ENCODE measurements at places on chromosomes 12 and 14. TPM values are rescaled to one million over a fixed set of nuclear protein-coding genes. Genes with fewer than 3 reads are reported as not detected.
A peak's percentile ranks its signal among the peaks of the same experiment; 100 is the strongest.

- no peak for DNase-seq
- H3K27me3 ChIP-seq, result no peaks in the 10 kb centered on the region
- peaks cover 81% of the 10 kb centered on the region for H3K36me3 ChIP-seq
- no peaks in the 10 kb centered on the region for H3K4me1 ChIP-seq
These were observed 31.4 kb downstream of the NCKAP5L start for GRCh38 chr12:49796606-49797448.

DNA sequence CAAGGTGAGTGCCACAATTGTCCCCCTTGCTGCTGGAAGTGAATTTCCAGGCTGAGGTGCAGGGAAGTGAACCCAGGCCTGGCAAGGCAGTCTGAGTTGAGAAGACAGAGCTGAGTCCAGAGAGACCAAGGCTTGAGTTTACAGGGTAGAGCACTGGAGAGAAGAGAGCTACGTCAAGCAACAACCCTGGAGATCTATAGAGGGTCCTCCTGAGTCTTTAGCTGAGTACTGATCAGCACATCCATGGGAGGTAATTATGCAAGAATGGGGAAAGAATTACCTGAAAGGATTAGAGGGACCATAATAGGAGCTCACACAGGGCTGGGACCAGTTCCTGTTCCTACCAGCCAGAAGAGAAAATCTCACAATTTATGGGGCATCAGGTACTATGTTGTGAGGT is 190.7 kb downstream of the NEDD1 start:
- no peaks in the 10 kb centered on the region for H3K27me3 ChIP-seq
- no peak overlapping the region for H3K27ac ChIP-seq
- no peak overlapping the region for H3K4me3 ChIP-seq

SERPINA9 gene
- not detected for total RNA-seq

GRCh38 chr12:25942709-25943108 is 15.8 kb upstream of the RASSF8 start:
- H3K36me3 ChIP-seq, result no peaks in the 10 kb centered on the region
- H3K27me3 ChIP-seq, result no peaks in the 10 kb centered on the region
- no peak overlapping the region for H3K4me3 ChIP-seq
- no peak overlapping the region for H3K27ac ChIP-seq

DNA sequence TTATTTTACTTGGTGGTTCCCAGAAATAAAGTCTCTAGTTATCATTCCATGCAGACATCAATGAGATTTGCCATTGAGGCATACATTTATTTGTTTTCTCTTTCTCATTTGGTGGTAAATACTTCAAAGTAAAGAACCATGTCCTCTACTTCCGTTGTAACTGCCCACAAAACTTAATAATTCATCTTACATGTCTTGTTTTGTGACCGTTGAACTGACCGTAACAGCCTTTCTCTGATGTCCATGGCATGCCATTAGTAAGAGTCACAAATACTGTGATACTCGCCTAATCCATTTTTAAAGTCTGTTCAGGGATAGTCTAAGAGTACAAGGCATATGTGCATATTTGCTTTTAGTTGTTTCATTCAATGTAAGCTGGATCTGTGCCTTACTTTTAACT is 145.3 kb downstream of the ETV6 start:
- H3K4me3 ChIP-seq, result no peak overlapping the region
- peak overlapping the region; percentile 5 for H3K27ac ChIP-seq
- DNase-seq, result no peak
- H3K36me3 ChIP-seq, result no peaks in the 10 kb centered on the region
- H3K4me1 ChIP-seq, result peaks cover 58% of the 10 kb centered on the region

DNA sequence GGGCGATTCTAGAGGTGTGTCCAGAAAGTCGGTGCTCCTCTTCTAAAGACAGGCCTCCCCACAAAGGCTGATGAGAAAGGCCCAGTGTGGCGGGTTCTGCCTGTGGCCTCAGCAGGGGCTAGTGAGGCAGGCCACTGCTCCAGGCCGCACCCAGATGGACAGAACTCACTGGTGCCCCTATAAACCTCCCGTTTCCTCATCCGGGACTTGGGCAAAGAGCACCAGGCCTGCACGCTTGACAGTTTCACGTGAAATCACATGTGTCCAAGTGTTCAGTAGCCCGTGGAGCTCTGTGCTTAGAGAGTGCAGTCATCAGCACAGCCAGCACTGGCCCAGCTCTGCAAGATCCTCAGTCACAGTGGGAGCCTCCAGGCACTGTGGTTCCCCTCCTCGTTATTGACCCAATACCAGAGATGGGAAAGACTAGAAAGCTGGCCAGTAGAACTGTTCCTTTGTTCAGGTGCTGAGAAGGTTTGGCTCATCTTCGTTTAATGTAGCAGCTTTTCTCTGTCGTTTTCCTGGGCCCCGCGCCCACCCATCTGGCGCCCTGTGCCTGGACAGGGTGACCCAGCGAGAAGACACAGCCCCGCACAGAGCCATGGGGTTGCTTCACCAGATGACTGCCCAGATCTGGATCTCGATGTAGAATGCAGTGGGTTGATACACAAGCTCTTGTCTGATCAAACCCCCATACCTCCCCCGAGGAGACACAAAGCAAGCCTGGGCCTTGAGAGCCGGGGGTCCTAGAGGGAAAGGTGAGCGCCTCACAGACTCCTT is 26.3 kb downstream of the IL31 start:
- H3K36me3 ChIP-seq, result peaks cover 21% of the 10 kb centered on the region
- H3K4me3 ChIP-seq, result no peak overlapping the region
- no peak overlapping the region for H3K27ac ChIP-seq
- no peak for DNase-seq
- no peaks in the 10 kb centered on the region for H3K4me1 ChIP-seq
- H3K27me3 ChIP-seq, result no peaks in the 10 kb centered on the region

GRCh38 chr14:85601690-85602089 is 71.7 kb downstream of the FLRT2 start:
- H3K36me3 ChIP-seq, result no peaks in the 10 kb centered on the region
- no peak overlapping the region for H3K27ac ChIP-seq
- no peak overlapping the region for H3K4me3 ChIP-seq
- no peaks in the 10 kb centered on the region for H3K4me1 ChIP-seq

DNA sequence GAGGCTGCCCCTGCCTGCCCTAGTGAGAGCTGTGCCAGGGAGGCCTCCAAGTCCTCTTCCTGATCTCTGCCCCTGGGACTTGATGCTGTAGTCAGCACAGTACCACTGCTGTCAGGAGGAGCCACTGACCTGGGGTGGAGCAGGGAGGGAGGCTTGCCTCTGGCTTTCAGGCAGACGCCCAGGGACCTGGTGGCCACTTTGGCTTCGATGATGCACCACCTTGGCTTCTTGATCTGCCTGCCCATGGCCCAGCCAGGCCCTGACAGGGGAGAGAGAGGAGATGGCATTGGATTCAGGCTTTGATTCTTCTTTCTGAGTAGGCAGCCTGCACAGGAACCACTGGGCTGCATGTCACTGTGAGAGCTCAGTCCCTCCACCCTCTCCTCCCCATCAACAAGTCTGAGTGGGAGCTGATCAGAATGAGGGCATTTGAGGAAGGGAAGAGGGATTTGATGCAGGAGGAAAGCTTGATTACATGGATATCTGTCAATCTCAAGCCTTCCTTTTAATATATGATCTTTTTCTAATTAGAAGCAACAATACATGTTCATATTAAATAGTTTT is 24.7 kb downstream of the TMEM63C start:
- H3K27me3 ChIP-seq, result no peaks in the 10 kb centered on the region
- H3K4me1 ChIP-seq, result no peaks in the 10 kb centered on the region
- no peak overlapping the region for H3K27ac ChIP-seq
- no peak overlapping the region for H3K4me3 ChIP-seq
- H3K36me3 ChIP-seq, result no peaks in the 10 kb centered on the region

KRT4 gene
- total RNA-seq, result 6.4 TPM
